ENCODE measurements at places on chromosomes 1 and 21.
A peak's percentile ranks its signal among the peaks of the same experiment; 100 is the strongest.

DNA sequence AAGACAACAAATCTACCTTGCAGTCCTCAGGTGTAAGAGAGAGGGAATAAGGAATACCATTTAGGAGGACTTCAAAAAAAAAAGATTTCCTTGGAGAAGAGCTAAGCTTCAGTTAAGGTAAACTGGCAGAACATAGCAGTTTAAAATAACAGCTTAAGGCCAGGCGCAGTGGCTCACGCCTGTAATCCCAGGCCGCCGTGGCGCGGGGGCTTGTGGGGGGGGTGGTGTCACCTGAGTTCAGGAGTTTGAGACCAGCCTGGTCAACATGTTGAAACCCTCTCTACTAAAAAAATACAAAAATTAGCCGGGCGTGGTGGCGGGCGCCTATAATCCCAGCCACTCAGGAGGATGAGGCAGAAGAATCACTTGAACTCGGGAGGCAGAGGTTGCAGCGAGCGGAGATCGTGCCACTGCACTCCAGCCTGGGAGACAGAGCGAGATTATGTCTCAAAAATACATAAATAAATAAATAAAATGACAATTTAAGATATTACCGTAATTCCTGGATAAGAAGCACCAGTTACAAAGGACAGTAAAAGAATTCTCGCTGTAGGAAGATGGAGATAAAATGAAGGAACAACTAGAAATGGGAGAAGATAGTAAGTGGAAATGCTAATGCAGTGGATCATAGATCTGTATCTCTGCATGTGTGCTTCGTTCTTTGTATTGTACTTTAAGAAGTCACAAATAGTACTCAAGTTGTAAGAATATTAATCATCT is 1140.2 kb downstream of the NCAM2 start:
- no peak for DNase-seq

GRCh38 chr1:164051782-164052181 is 507.2 kb upstream of the PBX1 start:
- DNase-seq, result no peak

- no peak for DNase-seq
Observed at GRCh38 chr1:200628223-200628881, 7.8 kb upstream of the KIF14 start.

GRCh38 chr1:210254298-210254697 is 21.7 kb downstream of the SERTAD4 start:
- DNase-seq, result no peak

GRCh38 chr1:21623410-21623961 is 45.7 kb downstream of the RAP1GAP start:
- no peak for DNase-seq

- DNase-seq, result no peak
Observed at GRCh38 chr1:62224182-62224581, 29.5 kb downstream of the L1TD1 start.

DNA sequence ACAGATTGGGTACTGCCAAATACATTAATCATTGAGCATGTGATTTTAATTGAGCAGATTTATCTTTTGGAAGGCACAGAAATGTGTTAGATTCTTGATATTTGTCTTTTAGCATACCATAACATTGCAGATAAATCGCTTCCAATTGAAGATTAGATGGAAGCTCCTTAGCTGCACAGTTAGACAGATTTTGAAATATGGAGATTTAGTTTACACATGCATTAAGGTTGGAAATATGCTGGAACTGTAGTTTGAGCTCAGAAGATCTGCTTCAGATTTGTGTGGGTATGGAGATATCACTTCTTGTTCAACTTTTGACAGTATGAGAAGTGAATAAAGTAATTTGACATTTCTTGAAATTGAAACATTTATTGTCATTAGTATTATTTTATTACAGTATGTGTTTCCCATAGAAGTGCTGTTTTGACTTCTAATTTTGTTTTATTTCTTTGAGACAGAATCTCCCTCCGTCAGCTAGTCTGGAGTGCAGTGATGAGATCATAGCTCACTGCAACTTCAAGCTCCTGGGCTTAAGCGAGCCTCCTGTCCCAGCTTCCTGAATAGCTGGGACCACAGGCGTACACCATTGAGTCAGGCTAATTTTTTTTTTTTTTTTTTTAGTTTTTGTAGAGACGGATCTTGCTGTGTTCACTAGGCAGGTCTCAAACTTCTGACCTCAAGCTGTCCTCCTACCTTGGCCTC is 29.1 kb downstream of the THRAP3 start:
- no peak for DNase-seq

DNA sequence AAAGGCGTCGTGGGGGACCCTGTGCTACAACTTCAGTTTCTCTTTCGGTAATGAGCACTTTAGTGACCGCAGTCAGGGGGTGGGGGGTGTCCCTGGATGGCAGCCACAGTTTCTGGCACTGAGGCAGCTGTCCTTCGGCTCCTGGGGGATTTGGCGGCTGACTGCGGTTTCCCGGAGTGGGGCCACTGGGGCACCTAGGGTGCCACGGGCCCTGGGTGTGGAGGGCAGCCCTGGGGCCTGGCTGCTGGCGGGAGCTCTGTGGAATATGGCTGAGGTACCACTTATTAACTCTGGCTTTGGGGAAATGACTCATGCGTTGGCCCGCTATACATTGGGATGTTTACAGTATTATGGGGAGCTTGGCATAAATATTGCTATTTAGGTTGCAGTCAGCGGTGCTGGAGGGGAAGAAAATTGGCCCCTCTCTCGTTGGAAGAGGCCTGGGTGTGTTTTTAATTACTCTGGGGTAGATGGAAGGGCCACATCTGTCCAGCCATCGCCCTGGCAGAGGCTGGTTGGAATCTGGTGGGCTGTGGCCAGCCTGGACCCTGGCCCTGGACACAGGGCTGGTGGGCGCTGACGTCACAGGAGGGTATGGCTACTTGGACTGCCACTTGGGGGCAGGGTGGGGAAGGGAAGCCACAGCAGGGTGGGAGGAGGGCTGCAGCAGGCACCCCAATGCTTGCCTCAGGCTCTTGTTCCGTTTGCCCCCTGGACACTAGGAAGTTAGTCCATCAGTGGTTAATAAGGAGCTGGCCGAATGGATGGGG is 2.0 kb downstream of the EPHB2 start:
- no peak for DNase-seq

DNA sequence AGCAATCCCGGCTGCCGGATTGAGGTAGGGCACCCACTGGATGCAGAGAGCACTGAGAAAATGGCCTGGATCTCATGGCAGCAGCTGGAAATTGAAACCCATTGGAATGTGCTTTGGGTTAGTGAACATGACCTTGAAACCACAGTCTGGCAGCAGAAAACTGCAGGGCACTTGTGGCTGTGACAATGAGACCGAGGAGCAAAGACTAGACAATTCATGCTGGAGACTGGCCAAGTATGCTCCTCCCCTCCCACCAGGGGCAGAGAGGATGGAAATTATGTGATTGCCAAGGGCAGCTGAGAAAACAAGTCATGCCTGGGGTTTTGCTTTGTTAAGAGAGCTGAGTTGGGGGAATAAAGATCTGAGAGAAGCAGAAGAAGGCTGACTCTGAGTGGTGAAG is 60.7 kb downstream of the ZNF697 start:
- DNase-seq, result no peak

DNA sequence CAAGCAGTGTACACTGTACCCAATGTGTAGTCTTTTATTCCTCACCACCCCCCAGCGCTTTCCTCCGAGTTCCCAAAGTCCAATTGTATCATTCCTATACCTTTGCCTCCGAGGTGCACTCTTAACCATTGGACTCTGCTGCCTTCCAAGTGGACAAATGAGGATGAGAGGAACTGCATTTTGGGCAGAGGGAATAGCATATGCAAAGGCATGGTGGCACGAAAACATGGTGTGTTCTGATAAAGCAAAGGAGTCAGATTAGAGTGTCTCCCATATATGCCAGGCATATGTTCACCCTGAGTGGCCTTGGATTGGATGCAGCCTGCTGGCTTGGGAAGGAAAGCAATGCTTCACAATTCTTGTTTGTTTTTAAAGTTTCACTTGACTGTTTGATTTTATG is 25.5 kb downstream of the FGGY start:
- no peak for DNase-seq

DNA sequence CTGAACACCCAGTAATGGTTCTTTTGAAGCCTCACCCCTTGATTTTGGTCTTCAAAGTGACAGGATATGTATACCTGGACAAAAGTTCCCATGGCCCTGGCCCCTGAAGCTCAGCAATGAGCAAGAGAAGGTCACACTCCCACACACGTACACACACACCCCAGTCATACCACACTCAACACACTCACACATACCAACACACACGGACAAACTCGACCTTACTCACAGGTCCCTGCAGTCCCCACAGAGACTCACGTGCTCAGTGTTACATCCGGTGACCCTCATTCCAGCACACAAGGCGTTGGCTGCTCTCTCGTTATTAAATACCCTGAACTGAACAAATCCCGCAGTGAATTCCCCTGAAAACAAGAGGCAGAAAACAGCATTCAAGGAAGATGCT is 5.9 kb downstream of the ITLN1 start:
- DNase-seq, result no peak

- DNase-seq, result no peak
Observed at GRCh38 chr1:14572861-14573260, 25.6 kb upstream of the KAZN start.

DNA sequence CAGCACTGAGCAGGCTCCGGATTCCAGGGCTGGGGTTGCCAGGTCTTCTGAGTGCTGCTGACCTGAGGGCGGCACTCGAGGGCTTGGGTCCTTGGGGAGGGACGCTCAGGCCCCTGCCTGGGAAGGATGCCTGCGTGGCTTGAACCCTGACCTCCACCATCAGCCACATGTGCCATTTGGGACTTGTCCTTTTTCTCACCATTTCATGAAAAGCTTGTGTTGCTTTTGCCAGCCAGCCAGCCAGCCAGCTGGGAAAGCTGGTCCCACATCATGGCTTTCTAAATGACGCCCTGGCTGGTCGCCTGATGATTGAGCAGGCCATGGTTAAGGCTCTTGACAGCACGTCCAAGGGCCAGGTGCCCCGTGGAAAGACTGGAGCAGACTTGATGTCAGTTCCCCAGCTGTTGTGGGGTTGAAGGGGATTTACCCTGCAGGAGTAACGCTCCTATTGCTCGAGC is 168.7 kb downstream of the CAMTA1 start:
- DNase-seq, result no peak

DNA sequence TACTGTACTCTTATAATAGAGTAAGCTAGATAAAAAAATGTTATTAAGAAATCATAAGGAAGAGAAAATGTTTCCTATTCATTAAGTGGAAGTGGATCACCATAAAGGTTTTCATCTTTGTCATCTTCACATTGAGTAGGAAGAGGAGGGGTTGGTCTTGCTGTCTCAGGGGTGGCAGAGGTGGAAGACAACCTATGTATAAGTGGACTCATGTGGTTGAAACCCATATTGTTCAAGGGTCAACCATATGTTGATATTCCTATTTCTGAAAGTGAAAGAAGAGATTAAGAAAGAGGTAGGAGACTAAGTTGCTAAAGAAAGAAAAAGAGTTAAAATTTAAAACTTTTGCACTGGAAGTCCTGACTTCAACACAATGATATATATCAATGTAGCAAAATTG is 4.9 kb upstream of the ZP4 start:
- DNase-seq, result no peak

DNA sequence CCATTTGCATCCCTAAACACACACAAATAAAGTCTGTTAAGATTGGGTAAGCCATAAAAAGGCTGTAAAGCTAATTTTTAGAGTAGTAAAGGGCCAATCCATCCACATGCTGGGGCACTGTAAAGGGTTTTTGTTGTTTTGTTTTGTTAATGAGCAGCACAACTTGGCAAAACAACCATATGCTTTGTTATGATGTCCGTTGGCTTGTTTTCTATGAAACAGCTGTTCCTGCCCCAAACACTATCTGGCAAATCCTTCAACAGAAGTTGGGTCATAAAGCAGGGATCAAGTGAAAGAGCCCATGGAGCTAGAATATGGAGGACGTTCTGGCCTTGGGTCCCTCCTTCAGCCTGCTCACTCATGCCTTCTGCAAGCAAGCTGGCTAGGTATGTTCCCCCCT is 183.6 kb downstream of the APP start:
- no peak for DNase-seq

- peak; percentile 63 for DNase-seq
Observed at GRCh38 chr1:27662707-27663393, 9.1 kb downstream of the IFI6 start.

- no peak for DNase-seq
Observed at GRCh38 chr1:59218521-59219236, 78.2 kb upstream of the FGGY start.

- no peak for DNase-seq
Observed at GRCh38 chr1:63892632-63893395, 119.0 kb downstream of the ROR1 start.

DNA sequence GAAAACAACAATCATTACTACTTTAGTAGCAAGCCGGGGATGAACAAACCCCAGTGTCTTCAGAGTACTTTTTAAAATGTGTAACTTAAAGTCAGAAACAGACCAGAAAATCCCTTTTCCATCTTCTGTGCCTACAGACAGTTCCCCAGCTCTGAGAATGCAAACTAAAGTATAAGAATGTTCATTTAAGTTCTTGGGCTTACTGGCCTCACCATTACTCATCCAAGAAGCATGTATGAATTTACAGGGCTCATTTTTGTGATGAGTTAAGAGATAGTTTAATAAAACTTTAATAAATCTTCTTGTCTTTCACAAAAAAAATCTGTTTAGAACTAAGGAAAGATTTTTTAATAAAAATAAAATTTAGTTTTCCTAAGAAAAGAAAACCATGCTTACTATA is 4.6 kb downstream of the LPGAT1 start:
- no peak for DNase-seq

DNA sequence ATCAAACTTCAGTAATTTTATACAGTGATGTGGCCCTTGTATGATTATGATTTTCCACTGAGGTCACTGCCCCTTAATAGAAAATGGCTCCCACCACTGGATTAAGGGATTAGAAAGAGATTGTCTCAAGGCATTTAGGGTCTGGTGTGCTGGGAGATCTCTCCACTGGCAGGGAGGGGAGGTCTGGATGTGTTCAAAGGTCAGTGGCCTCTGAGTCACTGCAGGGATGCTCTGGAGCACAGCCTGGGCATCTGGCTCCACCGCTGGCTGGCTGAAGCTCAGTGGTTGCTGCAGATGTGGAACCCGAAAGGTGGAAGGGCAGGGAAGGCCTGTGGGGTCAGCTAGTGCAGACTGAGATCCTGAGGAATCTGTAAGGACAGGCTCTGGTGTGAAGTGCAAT is 18.3 kb upstream of the CHI3L1 start:
- no peak for DNase-seq

- no peak for DNase-seq
Observed at GRCh38 chr1:96416701-96417444, 304.7 kb upstream of the PTBP2 start.

- no peak for DNase-seq
Observed at GRCh38 chr1:157288996-157289395, 150.8 kb upstream of the ETV3 start.

DNA sequence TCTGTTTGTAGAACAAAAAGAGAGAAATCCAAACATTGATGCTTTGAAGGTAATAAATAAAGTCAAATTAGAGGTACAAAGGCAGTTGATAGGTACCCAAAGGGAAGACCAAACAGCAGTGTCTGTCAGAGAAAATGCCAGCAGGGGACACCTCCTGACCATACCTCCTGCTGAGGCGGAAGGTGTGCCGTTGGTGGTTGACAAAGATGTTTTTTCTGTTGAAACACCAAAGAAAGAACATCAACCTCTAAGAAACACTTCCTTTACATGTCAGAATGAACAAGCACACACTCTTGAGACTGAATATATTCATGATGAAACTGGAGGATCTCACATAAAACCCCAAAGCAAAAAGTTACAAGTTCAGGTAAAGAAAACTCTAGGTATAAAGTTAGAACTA is 128.3 kb downstream of the MACF1 start:
- no peak for DNase-seq
